ENCODE measurements at places on chromosomes 4 and X.

GRCh38 chr4:117983541-117984365 is 50.5 kb upstream of the NDST3 start:
- no peak for DNase-seq

DNA sequence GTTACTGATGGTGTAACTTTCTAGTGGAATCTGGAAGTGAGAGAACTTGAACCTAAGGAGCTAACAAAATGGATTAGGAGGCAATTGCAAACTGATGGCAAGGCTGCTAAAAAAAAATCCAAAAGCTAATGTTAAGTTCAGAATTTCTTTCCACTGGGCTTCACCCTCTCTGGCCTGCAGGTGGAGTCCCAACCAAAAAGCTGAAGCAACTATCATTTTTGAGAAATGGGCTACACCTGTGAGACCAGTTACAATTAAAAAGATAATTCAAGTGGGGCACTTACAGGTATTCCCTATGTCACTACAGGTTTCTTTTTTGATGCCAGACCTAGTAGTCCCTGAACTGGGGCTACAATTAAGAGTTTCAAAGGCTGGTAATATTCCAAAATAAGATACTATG is 142.1 kb upstream of the FTHL17 start:
- no peak for DNase-seq

DNA sequence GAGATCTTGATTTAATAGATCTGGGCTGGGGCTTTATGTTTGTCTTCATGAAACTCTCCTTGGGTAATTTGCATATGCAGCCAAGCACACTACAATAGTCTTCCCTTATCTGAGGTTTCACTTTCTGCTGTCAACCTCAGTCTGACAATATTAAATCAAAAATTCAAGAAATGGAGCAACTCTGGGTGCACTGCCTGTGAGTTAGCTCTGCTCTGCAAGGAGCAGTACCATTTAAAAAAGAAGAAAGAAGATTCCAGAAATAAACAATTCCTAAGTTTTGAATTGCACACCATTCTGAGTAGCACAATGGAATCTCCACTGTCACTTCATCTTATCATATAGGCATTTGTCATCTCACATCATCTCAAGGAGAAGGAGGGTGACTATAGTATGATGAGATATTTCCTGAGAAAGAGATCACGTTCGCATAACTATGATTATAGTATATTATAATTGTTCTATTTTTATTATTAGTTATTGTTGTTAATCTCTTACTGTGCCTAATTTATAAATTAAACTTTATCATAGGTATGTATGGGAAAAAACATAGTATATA is 9.4 kb downstream of the FNIP2 start:
- no peak for DNase-seq

GRCh38 chr4:75715105-75715799 is 9.1 kb upstream of the USO1 start:
- DNase-seq, result no peak

DNA sequence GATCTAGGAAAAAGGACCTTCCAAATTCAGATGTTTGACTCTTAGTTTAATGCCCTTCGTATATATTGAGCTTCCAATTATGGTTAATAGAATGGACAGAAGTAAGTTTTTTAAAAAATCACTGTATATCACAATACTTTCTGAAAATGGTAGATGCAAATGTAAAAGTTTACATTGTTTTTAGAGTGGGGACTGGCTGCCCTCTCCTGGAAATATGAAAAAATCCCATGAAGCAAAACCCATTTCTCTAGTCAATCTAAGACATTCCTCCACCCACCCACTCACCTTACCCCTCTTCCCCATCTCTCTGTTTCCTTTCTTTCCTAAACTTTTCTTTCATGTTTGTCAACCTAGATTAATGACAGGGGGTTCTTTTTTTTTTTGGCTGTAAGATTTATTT is 134.5 kb downstream of the ARHGAP6 start:
- no peak for DNase-seq

DNA sequence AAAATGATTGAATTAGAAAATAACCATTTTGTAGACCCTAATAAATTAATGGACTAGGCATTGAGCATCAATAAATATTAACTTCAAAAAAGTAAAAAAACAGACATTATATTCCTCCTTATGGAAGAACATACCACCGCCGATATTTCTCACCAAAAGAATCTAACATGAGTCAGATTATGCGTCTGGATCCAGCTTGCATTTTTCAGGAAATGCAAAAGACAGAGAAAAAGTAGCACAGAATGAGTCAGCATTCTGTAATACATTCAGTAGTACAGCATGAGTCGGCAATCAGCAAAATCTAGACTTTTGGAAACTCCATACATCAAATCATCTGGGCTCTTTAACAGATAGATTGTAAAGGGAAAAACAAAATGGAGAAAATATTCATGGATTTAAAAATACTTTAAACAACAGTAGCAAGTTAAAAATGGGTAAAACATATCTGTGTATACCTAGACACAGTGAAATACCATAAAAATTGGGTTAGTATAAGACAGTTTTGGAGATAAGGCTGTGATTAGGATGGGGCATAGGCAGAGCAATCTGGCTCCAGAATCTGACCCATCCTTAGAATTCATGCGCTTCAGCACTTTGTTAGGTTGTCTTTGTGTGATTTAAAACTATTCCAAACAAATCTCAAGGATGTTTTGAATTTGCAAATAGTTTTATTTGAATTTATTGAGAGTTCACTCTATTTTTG is 633.0 kb upstream of the FAM241A start:
- DNase-seq, result no peak

- DNase-seq, result no peak
These were observed 199.8 kb upstream of the SFRP2 start for GRCh38 chr4:153988492-153989363.

DNA sequence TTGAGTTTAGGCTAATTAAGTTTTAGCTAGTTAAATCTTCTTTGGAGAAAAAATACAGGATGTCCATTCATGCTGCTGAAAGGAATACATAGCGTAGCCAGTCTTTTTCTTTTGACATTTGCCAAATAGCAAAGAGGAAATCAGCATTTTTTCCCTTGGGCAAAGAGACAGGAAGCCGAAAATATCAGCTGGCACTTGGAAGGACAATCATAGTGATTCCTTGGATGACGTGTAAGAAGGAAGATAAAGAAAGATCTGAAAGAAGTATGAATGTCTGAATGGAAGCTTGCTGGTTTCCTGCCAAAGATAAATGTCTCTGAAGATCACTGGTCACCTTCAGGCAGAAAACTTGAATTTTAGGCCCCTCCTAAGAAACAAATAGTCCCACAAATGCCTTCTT is 44.2 kb downstream of the SLITRK2 start:
- DNase-seq, result no peak

GRCh38 chrX:67892401-67892800 is 348.6 kb downstream of the AR start:
- DNase-seq, result no peak

GRCh38 chr4:83618991-83619645 is 83.2 kb downstream of the GPAT3 start:
- DNase-seq, result no peak

- DNase-seq, result no peak
These were observed 319.6 kb upstream of the HS3ST1 start for GRCh38 chr4:11748164-11748872.

DNA sequence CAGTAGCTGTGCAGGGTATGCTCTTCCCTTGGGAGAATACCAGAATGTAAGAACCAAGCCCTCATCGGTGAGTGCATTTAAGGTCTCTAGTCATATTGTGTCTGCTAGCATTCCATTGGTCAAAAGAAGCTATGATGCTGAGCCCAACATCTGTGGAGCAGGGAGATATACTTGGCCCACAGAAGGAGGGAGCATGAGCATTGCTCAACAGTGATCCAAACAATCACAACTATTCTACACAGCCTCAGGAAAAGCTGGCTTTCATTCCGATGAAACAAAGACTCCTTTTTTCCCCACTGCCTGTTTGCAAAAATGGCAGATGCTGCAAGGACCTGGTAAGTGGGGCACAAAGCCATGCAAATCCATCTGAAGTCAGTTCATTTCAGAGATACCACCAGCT is 80.6 kb upstream of the DHX15 start:
- no peak for DNase-seq

DNA sequence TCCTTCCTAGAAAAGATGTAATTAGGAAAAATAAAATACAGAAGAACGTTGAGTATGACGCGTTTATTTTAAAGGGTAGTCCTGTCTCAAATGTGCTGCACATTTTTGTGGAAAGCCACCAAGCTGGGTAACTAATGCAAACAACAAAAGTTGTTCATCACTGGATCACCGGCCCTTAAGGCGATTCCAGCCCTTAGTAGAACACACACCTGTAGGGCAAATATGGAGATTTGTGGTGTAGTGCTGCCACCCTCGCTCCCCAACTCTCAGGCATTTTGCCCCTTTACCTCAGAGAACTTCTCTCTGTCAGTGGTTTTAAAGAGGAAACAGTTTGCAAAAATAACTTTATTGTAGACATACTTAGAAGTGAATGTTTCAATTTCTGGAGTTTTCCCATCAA is 1.9 kb downstream of the TBL1X start:
- no peak for DNase-seq

DNA sequence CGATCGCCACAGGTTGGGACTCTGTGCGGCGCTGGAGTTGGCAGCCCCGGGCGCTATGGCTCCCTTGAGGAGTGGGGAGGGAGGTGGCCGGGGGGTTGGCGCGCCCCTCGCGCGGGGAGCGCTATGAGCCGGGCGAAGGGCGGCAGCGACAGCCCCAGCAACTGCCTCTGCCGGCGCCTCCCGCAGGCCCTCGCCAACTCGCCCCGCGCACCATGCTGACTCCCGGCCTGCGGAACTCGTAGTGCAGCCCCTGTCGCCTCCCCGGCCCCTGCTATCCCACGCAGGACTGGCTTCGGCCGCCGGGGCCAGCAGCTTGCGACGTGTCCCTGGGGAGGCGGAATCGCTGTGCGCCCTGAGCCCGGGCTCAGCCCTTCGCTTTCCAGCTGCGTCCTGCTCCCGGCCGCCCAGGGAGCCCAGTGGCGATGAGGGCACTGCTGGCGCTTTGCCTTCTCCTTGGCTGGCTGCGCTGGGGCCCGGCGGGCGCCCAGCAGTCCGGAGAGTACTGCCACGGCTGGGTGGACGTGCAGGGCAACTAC is 415 bp downstream of the SHISA3 start:
- DNase-seq, result no peak
